ENCODE measurements at places on chromosomes 7 and 10. TPM values are rescaled to one million over a fixed set of nuclear protein-coding genes. Genes with fewer than 3 reads are reported as not detected.

DNA sequence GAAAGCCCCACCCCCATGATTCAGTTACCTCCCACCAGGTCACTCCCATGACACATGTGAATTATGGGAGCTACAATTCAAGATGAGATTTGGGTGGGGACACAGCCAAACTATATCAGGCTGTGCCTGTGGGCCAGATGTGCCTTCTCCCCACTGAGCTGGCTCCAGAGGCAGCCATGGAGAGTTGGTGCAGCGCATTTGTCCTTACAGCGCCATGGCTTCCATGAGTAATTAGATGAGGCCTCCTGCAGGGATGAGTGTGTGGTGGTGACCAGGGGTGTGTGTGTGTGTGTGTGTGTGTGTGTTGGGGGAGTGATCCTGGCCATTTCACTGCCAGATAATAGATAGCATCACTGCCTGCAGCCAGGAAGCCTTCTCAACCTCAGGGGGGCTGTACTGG, 94.6 kb downstream of the FANK1 start:
- H3K27ac ChIP-seq = no peak overlapping the region
- no peaks in the 10 kb centered on the region for H3K27me3 ChIP-seq
- no peak for DNase-seq
- H3K36me3 ChIP-seq = no peaks in the 10 kb centered on the region
- no peaks in the 10 kb centered on the region for H3K4me1 ChIP-seq

DNA sequence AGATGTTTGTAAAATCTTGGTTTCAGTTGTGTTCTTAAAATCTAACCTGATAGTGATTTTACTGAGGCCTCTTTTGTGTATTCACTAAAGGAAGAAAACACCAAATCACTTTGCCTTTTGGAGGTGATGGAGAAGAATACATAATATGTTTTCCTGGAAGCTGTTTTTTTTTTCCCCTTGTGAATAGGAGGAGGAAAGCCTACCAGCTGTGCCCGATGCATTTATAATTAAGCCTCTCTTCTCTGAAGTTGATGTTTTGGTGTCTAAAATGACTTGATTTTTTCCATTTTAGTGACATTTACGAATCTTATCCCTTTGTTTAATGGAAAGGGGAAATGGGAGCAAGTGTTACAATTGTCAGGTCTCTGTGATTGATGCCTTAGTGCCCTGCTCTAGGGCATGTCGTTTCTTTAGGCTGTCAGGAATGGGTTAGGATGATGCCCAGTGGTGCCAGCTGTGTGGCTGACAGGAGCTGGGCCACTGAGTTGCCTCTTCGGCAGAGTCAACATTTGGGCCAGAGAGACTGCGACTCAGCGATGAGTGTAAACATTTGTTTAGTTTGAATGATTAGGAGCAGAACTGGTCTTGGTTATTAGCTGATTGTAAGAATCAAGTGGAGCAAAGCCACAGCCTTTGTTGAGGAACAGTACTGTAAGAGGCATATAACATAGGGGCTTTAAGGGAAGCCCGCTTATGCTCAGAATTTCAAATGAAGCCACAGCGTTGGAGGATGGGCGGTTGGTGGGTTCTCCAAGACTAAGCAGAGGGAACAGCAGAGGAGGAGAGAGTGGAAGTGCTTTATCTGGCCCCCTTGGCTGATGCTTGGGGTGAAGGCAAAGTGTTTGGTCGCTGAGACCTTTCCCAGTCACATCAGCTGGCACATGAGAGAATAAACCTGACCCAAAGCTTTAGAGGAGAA, 81.6 kb downstream of the CDK14 start:
- no peaks in the 10 kb centered on the region for H3K36me3 ChIP-seq
- no peak for DNase-seq
- H3K4me1 ChIP-seq = peaks cover 9% of the 10 kb centered on the region
- H3K4me3 ChIP-seq = no peak overlapping the region

Gene CACNA2D1
- 39.9 TPM for total RNA-seq

Gene SRI
- total RNA-seq = 40.3 TPM

Gene CALCR
- 0.17 TPM for total RNA-seq

Gene CCDC7
- 17.5 TPM for total RNA-seq
